ENCODE measurements at places on chromosomes 7 and 10.

GRCh38 chr7:93836116-93836515 lies 54.4 kb downstream of the TFPI2 start:
- no peak for DNase-seq

DNA sequence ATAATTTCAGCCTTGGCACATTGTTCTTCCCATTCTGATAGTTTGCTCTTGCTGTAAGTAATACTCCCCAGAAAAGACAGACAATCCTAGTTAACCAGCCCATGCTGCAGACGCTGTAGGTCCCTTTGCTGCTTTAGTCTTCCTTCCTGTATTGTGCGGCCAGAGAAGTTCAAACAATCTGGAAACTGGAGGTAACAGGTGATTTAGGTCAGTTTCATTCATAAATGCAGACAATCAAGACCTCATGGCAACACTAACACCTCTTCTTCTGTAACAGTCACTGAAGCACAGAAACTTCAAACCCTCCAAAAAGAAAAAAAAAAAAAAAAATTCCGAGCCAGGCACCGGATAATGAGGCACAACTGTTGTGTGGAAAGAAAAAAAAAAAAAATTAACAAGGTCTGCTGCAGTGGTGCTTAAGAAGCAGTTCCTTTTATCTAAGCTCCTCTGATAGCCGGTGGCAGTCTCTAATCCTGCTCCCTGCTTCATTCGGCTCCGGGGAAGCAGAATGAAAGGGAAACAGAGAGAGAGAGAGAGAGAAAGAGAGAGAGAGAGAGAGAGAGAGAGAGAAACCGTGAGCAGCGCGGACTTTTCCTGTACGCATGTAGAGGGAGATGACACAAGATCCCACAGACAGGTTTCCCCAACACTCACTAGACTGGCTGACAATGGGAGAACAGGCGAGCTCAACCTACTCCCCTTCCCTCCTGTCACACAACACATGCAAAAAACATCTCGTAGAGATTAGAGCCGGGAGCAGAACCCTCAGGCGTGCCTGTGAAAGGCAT lies at the start of gene SEMA3A:
Gene SEMA3A, minus strand, starts transcription at position 306 of the 788 bp plus-strand sequence. Its CDS starts 203 bp downstream, at position 103.
- DNase-seq, result peak; percentile 60

GRCh38 chr7:28195910-28196620 lies 15.5 kb upstream of the JAZF1 start:
- DNase-seq, result no peak

DNA sequence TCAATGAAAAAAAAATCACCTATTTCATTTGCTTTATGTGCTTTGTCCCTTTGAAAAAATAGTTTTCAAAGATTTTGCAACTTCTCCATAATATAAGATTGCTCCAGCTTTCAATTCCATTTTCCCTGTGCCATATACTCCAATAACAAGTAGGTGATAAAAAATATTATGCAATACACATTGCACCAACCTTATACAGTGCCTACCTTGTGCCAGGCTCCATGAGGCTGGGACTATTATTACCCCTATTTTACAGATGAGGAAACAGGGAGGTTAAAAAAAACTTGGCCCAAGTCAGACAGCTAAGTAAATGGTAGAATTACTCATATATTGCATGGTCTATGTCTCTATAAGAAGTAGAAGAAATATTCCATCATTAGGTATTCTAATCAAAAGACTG lies 57.8 kb downstream of the BRAF start:
- no peak for DNase-seq

GRCh38 chr10:8637640-8638039 lies 583.2 kb downstream of the GATA3 start:
- no peak for DNase-seq

DNA sequence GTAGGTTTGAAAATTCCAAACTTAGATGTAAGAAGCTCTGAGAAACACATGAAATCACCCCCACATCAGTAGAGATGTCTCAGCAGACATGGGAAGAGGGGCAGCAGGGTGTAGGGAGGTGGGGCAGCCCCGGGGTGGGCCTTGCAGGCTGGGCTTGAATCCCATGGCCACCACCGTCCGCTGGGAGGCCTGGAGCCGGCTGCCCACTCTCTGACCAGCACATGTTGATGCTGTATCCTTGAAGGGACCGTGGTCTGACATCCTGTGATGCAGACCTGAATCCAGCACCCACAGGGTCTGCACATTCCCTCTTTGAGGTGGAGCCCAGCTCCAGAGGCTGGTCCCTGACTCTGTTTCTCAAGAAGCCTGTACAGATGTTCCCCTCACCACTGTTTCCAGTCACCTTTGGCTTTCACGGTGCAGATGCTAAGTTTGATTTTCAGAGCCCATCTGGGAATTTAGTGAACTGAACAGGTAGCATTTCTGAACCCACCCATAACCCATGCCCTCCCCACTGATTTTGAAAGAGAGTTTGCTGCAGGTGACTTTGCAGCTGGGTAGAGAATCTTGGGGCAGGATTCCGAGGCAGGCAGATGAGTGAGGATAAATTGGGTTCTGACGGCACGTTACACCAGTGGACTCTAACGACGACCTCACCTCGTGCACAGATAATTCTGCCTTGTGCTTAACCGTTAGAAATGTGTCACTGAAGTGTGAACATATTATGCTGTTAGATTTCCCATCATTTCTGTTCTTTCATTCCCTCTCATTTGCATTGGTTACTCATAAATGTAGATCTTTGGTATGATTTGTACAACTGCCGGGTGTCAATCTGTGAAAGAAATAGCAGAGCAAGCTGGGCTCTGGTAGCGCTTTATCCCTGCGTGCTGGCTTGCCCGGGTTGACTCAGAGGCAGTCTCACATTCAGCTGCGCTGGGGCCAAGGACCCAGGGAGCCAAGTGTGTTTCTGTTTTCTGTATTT lies 45.7 kb downstream of the IKZF1 start:
- DNase-seq, result no peak

- peak; percentile 29 for DNase-seq
Observed at GRCh38 chr7:129101746-129102145, 42.8 kb upstream of the TSPAN33 start.

DNA sequence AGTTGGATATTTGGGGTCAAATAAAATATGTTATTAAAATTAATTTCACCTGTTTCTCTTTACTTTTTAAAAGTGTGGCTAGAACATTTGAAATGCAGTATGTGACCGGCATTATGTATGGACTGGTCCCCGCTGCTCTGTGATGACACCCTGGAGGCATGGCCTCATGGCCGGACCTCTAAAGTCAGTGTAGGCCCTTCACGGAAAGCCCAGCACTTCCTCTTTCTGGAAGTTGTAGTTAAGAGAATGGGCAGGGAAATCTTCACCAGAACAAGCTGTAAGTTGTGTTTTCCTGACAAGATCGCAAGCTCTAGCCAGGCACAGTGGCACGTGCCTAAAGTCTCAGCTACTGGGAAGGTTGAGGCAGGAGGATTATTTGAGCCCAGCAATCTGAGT lies 38.3 kb upstream of the SRGN start:
- DNase-seq, result no peak

GRCh38 chr10:23381298-23382040 lies 36.9 kb upstream of the C10orf67 start:
- no peak for DNase-seq

- DNase-seq, result no peak
Observed at GRCh38 chr7:134472572-134473244, 13.8 kb upstream of the AKR1B1 start.

GRCh38 chr10:33025910-33026309 lies 67.9 kb upstream of the ITGB1 start:
- no peak for DNase-seq

GRCh38 chr7:106100863-106101629 lies 11.1 kb downstream of the SYPL1 start:
- no peak for DNase-seq

DNA sequence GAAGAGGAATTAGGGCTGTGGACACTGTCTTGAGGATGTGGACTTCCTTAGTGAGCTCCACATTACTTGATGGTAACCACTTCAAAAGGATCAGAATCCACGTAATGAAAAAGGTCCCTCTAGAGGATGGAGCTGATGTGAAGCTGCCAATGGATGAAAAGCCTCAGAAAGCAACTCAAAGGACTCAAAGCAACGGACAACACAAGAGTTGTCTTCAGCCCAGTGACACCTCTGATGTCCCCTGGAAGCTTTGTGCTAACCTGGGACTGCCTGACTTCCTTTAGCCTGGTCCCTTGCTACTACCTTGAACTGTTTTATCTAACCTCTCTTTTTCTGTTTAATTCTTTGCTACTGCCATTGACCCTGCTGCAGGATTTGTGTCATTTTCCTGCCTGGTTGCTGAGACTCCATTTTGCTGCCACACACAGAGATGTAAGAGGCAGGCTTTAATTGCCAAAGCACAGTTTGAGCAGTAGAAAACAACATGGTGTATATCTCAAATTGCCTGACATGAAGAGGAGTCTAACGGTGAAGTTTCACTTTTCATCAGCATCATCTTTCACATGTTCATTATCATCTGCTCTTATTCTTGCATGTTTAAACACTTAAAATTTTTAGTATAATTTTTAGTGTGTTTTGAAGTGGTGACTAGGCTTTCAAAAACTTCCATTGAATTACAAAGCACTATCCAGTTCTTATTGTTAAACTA lies 11.1 kb upstream of the SGCE start:
- DNase-seq, result no peak

DNA sequence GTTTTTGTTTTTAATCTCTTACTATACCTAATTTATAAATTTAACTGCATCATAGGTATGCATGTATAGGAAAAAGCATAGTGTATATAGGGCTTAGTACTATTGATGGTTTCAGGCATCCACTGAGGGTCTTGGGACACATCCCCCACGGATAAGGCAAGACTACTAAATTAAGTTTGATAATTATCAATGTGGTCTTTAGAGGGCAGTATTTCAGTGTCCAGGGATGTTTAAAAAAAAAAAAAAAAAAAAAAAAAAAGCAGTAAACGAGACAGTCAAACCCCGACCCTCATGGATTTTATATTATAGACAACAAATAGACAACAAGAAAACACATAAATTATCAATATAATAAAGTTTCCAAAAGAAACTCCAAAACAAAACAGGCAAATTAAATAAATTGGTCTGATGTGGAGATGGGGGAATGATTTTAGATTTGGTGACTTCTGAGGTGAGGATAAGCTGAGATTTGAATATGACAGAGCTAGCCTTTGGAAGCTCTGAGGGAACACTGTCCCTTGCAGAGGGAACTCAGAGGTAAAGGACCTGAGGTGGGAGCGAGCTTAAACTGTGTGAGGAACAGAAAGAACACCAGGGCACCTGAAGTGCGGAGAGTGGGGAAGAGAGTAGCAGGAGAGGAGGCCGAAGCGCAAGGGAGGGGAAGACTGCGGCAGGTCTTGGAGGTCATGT lies 14.8 kb downstream of the ACSM6 start:
- DNase-seq, result peak; percentile 28

- no peak for DNase-seq
Observed at GRCh38 chr10:106857213-106857612, 307.3 kb downstream of the SORCS1 start.

- DNase-seq, result no peak
Observed at GRCh38 chr10:77144656-77145055, 493.0 kb downstream of the KCNMA1 start.

GRCh38 chr10:47094636-47095035 lies 183.4 kb downstream of the PTPN20 start:
- DNase-seq, result no peak

GRCh38 chr10:55653531-55653930 lies 707.5 kb downstream of the ZWINT start:
- no peak for DNase-seq

GRCh38 chr10:43824934-43825333 lies 176.3 kb upstream of the ZNF32 start:
- peak; percentile 1 for DNase-seq

Measured in renal cortical epithelial cell (primary cell).